Aorta (tissue), 5 donors: ENCODE measurements at places on chromosomes 7 and 10. TPM values are rescaled to one million over a fixed set of nuclear protein-coding genes. Genes with fewer than 3 reads are reported as not detected.

DNA sequence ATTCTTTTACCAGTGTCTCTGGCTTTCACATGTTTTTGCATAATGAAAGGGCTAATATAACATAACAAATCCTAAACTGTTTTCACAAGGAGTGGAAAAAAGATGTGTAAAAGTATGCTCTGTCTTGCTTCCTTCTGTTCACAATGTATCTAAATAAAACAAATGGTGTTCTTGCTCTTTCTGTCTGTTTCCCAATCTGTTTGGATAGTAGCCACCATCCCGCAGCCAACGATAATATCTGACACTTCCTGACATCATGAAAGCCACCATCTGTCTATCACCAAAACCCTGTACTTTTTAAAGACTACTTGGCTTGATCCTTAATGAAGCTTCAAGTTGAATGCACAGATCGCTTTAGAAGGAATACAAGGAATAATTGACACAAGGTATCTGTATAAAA is 246.2 kb downstream of the ETV1 start:
- H3K36me3 ChIP-seq, result no peaks in the 10 kb centered on the region
- no peak for DNase-seq
- no peak overlapping the region for H3K4me3 ChIP-seq
- H3K4me1 ChIP-seq, result no peaks in the 10 kb centered on the region

GRCh38 chr7:152925412-152926147 is 166.0 kb downstream of the ACTR3B start:
- no peaks in the 10 kb centered on the region for H3K36me3 ChIP-seq
- no peak overlapping the region for H3K27ac ChIP-seq
- no peaks in the 10 kb centered on the region for H3K27me3 ChIP-seq
- H3K4me3 ChIP-seq, result no peak overlapping the region
- DNase-seq, result no peak

The ENO4 gene
- total RNA-seq, result not detected

DNA sequence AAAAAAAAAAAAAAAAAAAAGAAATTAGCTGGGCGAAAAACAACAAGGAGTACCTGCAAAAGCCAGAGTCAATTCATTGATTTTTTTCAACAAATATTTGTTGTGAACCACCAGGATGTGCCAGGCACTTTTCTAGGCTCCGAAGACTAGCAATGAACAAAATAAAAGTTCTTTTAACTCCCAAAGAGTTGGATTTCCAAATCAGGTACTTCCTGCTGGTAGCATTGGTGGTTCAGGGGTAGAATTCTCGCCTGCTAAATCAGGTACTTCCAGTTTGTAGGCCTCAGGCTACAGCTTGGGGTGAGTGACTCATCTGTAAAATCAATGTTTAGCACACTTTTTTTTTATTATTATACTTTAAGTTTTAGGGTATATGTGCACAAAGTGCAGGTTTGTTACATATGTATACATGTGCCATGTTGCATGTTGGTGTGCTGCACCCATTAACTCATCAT is 10.9 kb downstream of the PPA1 start:
- no peak overlapping the region for H3K4me3 ChIP-seq
- DNase-seq, result no peak
- H3K4me1 ChIP-seq, result no peaks in the 10 kb centered on the region
- H3K27ac ChIP-seq, result no peak overlapping the region
- no peaks in the 10 kb centered on the region for H3K36me3 ChIP-seq

- H3K27me3 ChIP-seq, result no peaks in the 10 kb centered on the region
- no peak overlapping the region for H3K4me3 ChIP-seq
- no peaks in the 10 kb centered on the region for H3K36me3 ChIP-seq
- DNase-seq, result no peak
Measured at GRCh38 chr7:81777697-81778096, 7.8 kb upstream of the HGF start.

DNA sequence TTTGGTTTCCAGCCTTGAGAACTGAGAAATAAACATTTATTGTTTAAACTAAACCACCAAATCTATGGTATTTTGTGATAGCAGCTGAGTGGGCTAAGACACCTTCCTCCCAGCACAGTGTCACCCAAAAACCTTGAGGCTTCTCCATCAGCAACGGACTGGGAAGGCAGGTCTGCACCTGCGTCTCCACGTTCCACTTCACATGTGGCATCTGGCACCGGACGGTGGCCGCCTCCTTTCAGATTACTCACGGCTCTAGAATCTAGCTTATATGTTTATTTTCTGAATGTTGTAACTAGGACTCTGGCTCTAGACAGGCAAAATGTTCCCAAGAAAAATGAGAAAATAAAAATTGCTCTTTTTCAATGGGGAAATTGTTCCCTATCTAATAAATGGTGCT is 201.0 kb downstream of the ADARB2 start:
- H3K36me3 ChIP-seq, result no peaks in the 10 kb centered on the region
- DNase-seq, result peak; percentile 50
- no peaks in the 10 kb centered on the region for H3K27me3 ChIP-seq
- no peak overlapping the region for H3K27ac ChIP-seq
- H3K4me3 ChIP-seq, result no peak overlapping the region
- no peaks in the 10 kb centered on the region for H3K4me1 ChIP-seq

GRCh38 chr7:155752756-155753445 is 59.4 kb downstream of the SHH start:
- H3K4me1 ChIP-seq, result no peaks in the 10 kb centered on the region
- H3K36me3 ChIP-seq, result no peaks in the 10 kb centered on the region
- no peak overlapping the region for H3K27ac ChIP-seq

GRCh38 chr10:33410096-33410859 is 75.8 kb upstream of the NRP1 start:
- no peak overlapping the region for H3K4me3 ChIP-seq
- no peaks in the 10 kb centered on the region for H3K36me3 ChIP-seq
- DNase-seq, result no peak
- H3K27ac ChIP-seq, result no peak overlapping the region
- no peaks in the 10 kb centered on the region for H3K4me1 ChIP-seq

DNA sequence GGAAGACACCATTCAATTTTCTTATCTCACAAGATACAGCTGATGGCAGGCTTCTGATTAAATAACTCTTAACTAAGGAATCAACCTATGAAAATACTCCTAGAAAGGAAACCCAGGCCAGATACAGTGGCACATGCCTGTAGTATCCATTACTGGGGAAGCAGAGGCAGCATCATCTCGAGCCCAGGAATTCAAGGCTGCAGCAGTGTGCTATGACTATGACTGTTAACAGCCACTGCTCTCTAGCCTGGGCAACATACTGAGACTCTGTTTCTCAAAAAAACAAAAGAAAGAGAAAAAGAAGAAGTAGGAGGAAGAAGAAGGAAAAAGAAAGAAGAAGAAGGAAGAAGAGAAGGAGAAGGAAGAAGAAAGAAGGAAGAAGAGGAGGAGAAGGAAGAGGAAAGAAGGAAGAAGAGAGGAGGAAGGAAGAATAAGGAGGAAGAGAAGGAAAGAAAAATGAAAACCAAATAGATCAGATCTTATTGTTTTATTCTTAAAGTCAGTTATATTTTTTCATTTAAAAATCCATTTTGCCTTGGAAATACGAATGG is 18.0 kb downstream of the DPY19L1 start:
- H3K27me3 ChIP-seq, result no peaks in the 10 kb centered on the region
- no peaks in the 10 kb centered on the region for H3K36me3 ChIP-seq
- no peaks in the 10 kb centered on the region for H3K4me1 ChIP-seq
- H3K27ac ChIP-seq, result no peak overlapping the region
- DNase-seq, result no peak
- no peak overlapping the region for H3K4me3 ChIP-seq

GRCh38 chr7:144584726-144585125 is 181.2 kb upstream of the NOBOX start:
- H3K27ac ChIP-seq, result no peak overlapping the region
- H3K36me3 ChIP-seq, result no peaks in the 10 kb centered on the region
- H3K4me1 ChIP-seq, result peaks cover 1% of the 10 kb centered on the region
- DNase-seq, result no peak
- H3K27me3 ChIP-seq, result no peaks in the 10 kb centered on the region

DNA sequence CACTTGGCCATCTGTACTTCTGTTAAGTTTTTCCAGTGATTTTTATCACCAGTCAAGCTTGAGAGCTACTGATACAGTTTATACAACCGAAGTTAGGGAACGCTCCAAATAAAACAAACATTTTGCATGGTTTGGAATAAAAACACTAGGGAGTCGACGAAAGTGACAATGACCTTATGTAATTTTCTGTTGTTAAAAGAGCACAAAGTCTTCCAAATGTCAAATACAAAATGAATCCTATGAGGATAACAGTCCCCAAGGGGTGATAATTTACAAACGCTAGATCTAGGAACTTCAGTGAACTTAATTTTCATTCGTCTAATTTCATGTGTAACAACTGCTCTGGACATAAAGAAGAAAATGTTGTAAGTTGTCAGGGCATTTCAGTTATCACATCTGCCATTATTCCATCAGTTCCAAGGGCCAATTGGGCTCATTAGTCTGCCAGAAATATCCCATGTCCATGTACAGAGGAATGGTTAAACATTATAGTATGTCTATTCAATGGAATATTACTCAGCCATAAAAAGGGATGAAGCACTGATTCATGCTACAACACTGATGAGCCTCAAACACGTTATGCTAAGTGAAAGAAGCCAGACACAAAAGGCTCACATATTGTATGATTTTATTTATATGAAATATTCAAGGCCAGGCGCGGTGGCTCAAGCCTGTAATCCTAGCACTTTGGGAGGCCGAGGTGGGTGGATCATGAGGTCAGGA is 38.0 kb upstream of the CYTH3 start:
- no peaks in the 10 kb centered on the region for H3K27me3 ChIP-seq
- H3K4me3 ChIP-seq, result no peak overlapping the region
- H3K27ac ChIP-seq, result no peak overlapping the region
- no peaks in the 10 kb centered on the region for H3K36me3 ChIP-seq

DNA sequence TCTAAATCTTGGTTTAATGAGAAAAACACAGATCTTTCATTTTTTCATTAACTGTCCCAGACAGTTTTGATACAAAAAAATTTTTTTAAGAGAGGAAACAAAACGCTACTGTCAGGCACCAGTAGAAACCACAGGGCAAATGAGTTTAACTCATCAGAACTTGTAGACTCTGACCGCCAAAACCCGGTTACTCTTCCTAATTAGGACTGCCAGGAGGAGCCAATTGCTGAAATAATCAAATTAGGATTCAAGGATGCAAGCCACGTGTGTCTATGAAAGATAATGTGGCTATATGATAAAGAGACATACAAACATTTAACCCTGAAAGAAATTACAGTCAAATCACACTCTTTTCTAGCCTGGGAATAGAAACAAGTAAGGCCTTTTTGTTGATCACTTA is 154.4 kb downstream of the DGKI start:
- no peak for DNase-seq
- H3K4me3 ChIP-seq, result no peak overlapping the region
- no peak overlapping the region for H3K27ac ChIP-seq
- peaks cover 1% of the 10 kb centered on the region for H3K4me1 ChIP-seq

- no peaks in the 10 kb centered on the region for H3K36me3 ChIP-seq
- H3K27ac ChIP-seq, result no peak overlapping the region
- H3K27me3 ChIP-seq, result no peaks in the 10 kb centered on the region
- DNase-seq, result no peak
Measured at GRCh38 chr10:128435811-128436210, 309.6 kb upstream of the MKI67 start.

The SFR1 gene
- 6.5 TPM for total RNA-seq

DNA sequence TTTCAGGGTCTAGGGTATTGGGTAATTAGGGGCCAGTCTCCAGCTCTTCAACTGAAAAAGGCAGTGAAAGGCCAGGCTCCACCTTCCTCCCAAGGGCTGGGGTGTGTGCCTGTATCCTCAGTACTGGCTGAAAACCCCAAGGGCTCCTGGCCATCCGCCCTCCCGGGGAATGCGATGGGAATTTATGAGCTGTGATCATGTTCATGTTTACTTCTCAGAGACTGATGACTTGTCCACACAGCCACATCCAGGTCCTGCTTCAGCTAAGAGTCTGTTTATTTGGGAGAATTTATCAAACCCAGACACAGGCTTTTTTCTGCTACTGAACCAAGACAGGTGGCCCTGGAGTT is 91.7 kb downstream of the CCDC3 start:
- no peaks in the 10 kb centered on the region for H3K27me3 ChIP-seq
- H3K4me3 ChIP-seq, result no peak overlapping the region
- H3K36me3 ChIP-seq, result no peaks in the 10 kb centered on the region
- no peak overlapping the region for H3K27ac ChIP-seq

- H3K27me3 ChIP-seq, result no peaks in the 10 kb centered on the region
- no peak overlapping the region for H3K4me3 ChIP-seq
- H3K36me3 ChIP-seq, result no peaks in the 10 kb centered on the region
- no peaks in the 10 kb centered on the region for H3K4me1 ChIP-seq
- DNase-seq, result no peak
Measured at GRCh38 chr10:100637785-100638184, 102.0 kb downstream of the HIF1AN start.

The EBLN1 gene
- not detected for total RNA-seq
